Naive thymus-derived CD4-positive, alpha-beta T cell (primary cell): ENCODE measurements at places on chromosomes 12 and 14. TPM values are rescaled to one million over a fixed set of nuclear protein-coding genes. Genes with fewer than 3 reads are reported as not detected.

KLRG1 gene
- 11.7 TPM for polyA plus RNA-seq

PPFIA2 gene
- not detected for polyA plus RNA-seq

CYP27B1 gene
- not detected for polyA plus RNA-seq

TDRD9 gene
- 0.91 TPM for polyA plus RNA-seq

AKAP3 gene
- polyA plus RNA-seq, result 2.5 TPM

GLTP gene
- 35.2 TPM for polyA plus RNA-seq

PPP4R4 gene
- 0.19 TPM for polyA plus RNA-seq

KRT78 gene
- polyA plus RNA-seq, result not detected

BLTP3B gene
- polyA plus RNA-seq, result 12.7 TPM

GPR162 gene
- polyA plus RNA-seq, result not detected

LRP1-AS gene
- polyA plus RNA-seq, result not detected

NINJ2 gene
- 10.0 TPM for polyA plus RNA-seq

- no peak for DNase-seq
- H3K4me3 ChIP-seq, result peak overlapping the region; percentile 1
- peaks cover 10% of the 10 kb centered on the region for H3K36me3 ChIP-seq
- H3K27ac ChIP-seq, result peak overlapping the region; percentile 86
- no peaks in the 10 kb centered on the region for H3K27me3 ChIP-seq
Measured at GRCh38 chr12:57489157-57489641, 1.3 kb downstream of the MARS1 start.

DNA sequence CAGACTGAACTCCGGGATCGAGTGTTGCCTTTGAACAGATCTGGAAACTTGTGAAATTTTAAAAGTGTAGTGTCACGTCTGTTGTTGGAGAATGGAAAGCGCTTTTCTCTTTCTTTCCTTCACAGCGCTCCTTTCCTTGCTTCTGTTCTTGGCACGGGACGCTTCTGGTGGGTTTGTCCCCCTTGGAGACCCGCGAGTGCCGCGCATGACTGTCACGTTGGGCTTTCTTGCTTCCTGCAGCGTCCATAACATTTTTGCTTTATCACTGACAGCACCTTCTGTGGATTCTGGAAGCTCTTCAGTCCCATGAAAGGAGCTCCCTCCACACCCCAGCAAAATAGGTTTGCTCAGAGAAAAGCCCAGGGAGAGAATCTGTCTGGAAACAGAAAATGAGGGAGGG, 193.0 kb upstream of the TMEM132C start:
- H3K27me3 ChIP-seq, result no peaks in the 10 kb centered on the region
- no peak overlapping the region for H3K4me3 ChIP-seq
- no peaks in the 10 kb centered on the region for H3K4me1 ChIP-seq
- no peak for DNase-seq

GRCh38 chr14:54211551-54212308, 185.1 kb upstream of the CDKN3 start:
- no peaks in the 10 kb centered on the region for H3K36me3 ChIP-seq
- no peaks in the 10 kb centered on the region for H3K4me1 ChIP-seq
- no peak overlapping the region for H3K27ac ChIP-seq
- H3K4me3 ChIP-seq, result no peak overlapping the region

DNA sequence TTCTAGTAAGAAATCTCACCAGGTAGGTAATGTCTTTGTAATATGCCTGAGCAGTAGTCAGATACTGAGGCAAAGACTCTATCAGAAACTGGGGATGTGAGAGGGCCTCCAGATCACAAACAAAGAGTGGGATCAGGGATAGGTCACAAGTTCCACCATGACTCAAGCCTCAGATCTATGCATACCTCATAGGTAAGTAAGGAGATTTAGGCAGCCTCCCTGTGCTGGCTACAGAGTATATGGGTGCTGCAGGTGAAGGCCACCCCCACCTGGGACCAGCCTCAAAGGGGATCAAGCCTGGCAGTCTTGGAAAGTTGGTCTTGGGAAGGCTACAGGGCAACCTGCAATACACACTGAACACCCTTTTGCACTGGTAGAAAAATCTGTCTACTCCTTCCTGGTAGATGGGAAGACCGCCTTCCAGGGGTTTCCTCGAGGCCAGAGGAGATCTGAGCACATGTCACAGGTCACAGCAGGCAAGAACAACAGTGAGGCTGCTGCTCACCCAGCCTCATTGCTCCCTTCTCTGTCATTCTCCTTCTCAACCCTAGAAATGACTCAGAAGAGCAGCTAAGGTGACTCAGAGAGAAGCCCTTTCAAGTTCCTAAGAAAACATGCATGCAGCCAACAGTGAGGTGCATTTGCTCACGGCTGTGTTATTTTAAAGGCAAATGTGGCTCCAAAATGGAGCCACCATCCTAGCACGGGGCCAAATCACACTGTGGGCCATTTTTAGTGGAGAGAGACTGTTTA, 143.4 kb upstream of the CDKN3 start:
- no peak overlapping the region for H3K27ac ChIP-seq
- no peaks in the 10 kb centered on the region for H3K4me1 ChIP-seq
- H3K36me3 ChIP-seq, result no peaks in the 10 kb centered on the region

DNA sequence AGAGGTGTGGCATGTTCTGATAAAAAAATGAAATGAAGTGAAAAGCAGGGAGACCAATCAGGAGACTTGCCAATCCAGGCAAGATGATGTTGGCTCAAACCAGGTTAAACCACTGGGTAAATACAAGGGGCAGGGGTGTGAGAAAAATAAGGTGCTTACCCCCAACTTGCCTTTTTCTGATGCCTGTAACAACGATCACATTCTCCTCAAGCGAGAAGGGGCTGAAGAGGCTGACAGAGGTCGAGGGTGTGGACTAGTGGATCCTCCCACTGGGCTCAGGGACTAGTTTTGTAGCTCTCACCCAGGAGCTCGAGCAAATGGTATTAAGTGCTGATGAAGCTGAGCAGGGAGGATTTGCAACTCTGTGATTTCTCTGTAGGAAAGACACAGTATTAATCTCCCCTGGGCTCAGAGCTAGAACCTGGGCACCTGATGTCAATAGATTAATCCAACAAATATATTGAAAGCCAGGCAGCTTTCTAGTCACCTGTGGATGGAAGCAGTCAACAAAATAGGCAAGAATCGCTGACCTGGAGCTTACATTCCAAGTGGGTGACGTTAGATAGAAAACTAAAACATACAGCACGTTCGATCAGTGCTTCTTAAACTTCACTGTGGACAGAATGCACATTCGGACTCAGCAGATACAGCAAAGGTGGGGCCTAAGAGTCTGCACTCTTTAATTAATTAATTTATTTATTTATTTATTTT, 15.2 kb upstream of the EAPP start:
- no peak overlapping the region for H3K4me3 ChIP-seq
- H3K36me3 ChIP-seq, result no peaks in the 10 kb centered on the region
- H3K27me3 ChIP-seq, result no peaks in the 10 kb centered on the region
- H3K27ac ChIP-seq, result peak overlapping the region; percentile 1
- no peaks in the 10 kb centered on the region for H3K4me1 ChIP-seq
- no peak for DNase-seq

GRCh38 chr14:91149462-91149861, 35.6 kb downstream of the DGLUCY start:
- H3K27ac ChIP-seq, result no peak overlapping the region
- H3K4me3 ChIP-seq, result no peak overlapping the region
- H3K27me3 ChIP-seq, result no peaks in the 10 kb centered on the region
- DNase-seq, result no peak

GRCh38 chr12:127401005-127401404, 866.0 kb upstream of the TMEM132C start:
- H3K27me3 ChIP-seq, result no peaks in the 10 kb centered on the region
- DNase-seq, result no peak
- H3K36me3 ChIP-seq, result no peaks in the 10 kb centered on the region
- H3K4me1 ChIP-seq, result no peaks in the 10 kb centered on the region
- H3K27ac ChIP-seq, result no peak overlapping the region
- H3K4me3 ChIP-seq, result no peak overlapping the region

GRCh38 chr12:57011438-57012424, 4.6 kb downstream of the TAC3 start:
- no peaks in the 10 kb centered on the region for H3K36me3 ChIP-seq
- H3K4me3 ChIP-seq, result peak overlapping the region; percentile 23
- DNase-seq, result no peak
- peaks cover 9% of the 10 kb centered on the region for H3K4me1 ChIP-seq
- no peaks in the 10 kb centered on the region for H3K27me3 ChIP-seq
- peak overlapping the region; percentile 55 for H3K27ac ChIP-seq

GRCh38 chr12:806200-806791, 53.9 kb downstream of the WNK1 start:
- H3K4me1 ChIP-seq, result peaks cover 54% of the 10 kb centered on the region
- no peak for DNase-seq
- H3K4me3 ChIP-seq, result no peak overlapping the region
- no peaks in the 10 kb centered on the region for H3K27me3 ChIP-seq
- H3K36me3 ChIP-seq, result no peaks in the 10 kb centered on the region

DNA sequence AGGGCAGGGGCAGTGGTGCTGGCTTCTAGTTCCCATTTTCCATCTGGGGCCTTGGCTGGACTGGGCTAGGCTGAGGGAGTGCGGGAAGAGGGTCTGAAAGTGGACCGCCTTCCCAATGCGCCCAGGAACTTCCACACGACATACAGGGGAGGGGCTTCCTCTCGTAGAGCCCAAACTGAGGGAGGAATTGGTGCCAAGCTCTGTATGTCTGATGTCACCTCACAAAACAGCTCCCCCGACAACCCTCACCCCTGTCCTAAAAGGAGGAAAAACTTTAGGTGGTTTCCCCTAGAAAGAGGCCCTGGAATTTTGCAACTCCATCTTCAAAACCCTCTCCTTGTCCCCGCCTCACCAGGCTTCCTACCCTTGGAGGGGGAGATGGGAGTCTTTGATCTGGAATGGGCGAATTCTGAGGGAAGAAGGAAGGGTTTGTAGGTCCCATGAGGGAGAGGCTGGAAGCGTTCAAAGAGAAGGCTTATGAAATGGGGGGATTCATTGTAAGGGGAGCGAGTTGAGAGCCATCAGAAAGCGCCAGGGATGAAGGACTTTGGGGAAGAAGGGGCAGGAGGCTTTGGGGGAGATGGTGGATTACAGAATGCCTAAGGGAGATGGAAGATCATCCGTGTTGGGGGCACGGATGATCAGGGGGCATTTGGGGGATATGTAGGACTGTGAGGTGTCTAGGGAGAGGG, 844 bp downstream of the GLTP start:
- H3K27ac ChIP-seq, result peak overlapping the region; percentile 88
- DNase-seq, result no peak
- H3K36me3 ChIP-seq, result no peaks in the 10 kb centered on the region
